Upper lobe of left lung (tissue), 6 donors: ENCODE measurements at places on chromosomes 2 and 18.

DNA sequence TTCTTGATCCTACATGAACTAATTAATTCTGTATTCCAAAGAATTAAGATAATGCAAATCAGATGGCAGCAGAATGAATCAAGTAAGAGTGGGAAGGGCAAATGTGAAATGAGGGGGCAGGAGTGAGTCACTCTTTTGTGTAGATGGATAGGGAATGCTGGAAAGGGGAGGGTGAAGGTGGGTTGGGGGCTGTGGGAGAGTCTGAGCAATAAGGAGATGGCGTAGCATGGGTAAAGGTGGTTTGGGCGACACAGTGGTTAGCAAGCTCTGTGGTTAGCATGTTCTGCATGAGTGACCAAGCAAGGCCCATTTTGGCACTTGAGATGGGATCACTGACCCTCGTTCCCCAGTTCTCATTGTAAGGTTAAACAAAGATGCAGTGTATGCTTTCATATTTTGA lies 20.4 kb downstream of the GPD2 start:
- no peak for DNase-seq

GRCh38 chr2:172858473-172858745 lies 122.8 kb downstream of the RAPGEF4 start:
- DNase-seq: no peak

- peak; percentile 89 for DNase-seq
Measured at GRCh38 chr2:69013142-69013839, at the start of gene ANTXR1. ANTXR1 (plus strand) TSS chr2:69013179; CDS start chr2:69013500, 321 bp downstream.

- DNase-seq: no peak
Measured at GRCh38 chr18:35642802-35643201, 61.3 kb downstream of the GALNT1 start.

DNA sequence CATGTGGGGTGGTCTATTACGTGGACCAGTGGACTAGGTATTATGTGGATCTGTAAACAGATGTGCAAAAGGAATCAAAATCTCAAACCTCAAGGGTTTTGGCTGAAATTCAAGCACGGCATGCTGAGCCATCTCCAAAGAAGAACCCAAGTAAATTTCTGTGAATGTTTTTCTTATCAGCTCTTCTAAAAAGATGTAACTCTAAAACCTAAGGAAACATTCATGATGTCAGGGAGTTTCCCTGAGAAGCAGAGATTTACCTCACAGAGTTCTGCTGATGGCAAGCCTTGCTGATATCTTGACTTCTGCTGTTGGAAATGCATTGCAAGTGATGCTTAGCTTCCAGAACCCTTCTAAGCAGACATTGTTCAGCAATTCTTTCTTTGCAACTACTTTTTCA lies 21.6 kb downstream of the DSG4 start:
- no peak for DNase-seq

DNA sequence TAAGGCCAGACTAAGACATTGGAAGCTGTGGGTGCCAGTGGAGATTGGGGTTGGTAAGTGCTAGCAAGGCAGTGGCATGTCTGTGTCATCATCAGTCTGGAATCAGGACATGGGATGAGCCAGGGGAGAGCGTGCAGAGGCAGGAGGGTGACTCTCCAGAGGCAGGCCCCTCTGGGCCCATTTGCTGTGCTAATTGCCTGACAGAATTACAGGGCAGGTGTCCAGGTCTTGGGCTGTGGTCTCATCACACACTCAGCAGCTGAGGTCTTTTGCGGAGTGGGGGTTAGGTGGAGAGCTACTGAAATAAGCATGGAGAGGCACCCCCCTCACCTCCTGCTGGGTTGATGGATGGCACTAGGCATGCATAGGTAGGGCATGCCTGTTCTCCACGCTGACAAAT lies 57.4 kb downstream of the CELF4 start:
- DNase-seq: no peak

DNA sequence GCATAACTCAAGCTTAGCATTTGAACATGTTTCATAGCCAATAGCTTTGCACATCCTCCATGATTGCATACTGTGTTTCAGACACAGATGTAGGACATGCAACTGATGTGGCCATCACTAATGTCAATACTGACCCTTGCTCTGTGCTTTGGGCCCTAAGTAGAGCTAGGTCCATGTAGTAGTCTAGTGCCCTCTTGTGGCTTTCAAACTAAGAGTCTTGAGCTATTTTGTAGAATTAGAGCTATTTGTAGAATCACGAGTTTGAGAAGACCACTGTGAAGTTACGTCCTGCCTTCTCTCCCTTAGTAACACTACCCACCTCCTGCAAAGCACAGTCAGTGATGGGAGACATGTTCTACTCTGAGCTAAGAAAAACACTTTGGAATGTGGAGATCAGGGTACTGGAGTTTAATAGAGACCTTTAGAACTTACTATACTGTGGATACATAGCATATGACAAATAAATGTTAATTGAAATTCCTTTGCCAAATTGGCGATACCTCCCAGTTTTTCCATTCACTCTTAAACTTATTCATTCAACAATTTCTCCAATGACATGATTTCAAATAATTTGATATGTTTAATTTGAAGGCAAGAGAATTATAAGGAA lies 306.5 kb upstream of the TNP1 start:
- DNase-seq: no peak

DNA sequence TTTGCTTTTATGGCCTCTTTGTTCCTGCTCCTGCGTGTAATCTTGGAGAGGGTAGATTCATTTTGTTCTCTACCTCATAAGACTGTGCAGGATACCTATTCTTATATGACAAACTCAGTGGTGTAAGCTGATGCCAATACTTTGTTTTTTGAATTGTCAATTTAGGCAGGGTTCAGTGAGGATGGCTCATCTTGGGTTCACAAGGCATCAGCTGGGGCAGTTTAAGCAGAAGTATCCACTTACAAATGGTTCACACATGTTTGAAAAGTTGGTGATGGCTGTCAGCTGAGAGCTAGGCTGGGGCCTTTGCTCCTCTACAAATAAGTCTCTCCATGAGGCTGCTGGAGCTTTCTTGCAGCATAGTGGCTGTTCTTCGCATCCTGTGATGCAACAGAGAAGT lies 920.6 kb upstream of the PIK3C3 start:
- DNase-seq: no peak

- DNase-seq: no peak
Measured at GRCh38 chr18:68445136-68445535, 269.8 kb downstream of the TMX3 start.

GRCh38 chr18:56565551-56566345 lies 72.6 kb downstream of the TXNL1 start:
- DNase-seq: no peak

GRCh38 chr2:176388861-176389260 lies 119.6 kb downstream of the MTX2 start:
- no peak for DNase-seq

GRCh38 chr2:241256168-241256545 lies 59.3 kb downstream of the HDLBP start:
- no peak for DNase-seq

DNA sequence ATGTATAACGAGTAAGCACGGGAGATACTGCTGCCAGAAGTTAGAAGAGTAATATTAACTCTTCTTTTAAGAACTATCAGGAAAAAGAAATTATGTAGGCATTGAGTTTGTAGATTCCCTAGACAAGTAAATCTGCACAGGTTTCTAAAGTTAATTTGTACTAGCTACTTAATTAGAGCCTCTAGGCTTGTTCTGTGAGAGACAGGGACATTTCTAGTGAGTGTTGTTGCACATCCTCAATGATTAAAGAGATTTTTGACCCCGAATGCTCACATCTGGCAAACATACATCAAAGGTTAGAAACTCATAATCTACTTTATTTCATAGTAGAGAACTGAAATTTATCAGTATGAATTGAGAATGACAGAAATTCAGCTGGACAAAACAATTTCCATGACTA lies 669.0 kb upstream of the CDH7 start:
- DNase-seq: no peak

- peak; percentile 43 for DNase-seq
Measured at GRCh38 chr2:102606353-102606752, 13.0 kb upstream of the SLC9A2 start.

- no peak for DNase-seq
Measured at GRCh38 chr2:203878063-203878462, 10.5 kb downstream of the CTLA4 start.

GRCh38 chr2:226862623-226863022 lies 26.8 kb downstream of the RHBDD1 start:
- no peak for DNase-seq

DNA sequence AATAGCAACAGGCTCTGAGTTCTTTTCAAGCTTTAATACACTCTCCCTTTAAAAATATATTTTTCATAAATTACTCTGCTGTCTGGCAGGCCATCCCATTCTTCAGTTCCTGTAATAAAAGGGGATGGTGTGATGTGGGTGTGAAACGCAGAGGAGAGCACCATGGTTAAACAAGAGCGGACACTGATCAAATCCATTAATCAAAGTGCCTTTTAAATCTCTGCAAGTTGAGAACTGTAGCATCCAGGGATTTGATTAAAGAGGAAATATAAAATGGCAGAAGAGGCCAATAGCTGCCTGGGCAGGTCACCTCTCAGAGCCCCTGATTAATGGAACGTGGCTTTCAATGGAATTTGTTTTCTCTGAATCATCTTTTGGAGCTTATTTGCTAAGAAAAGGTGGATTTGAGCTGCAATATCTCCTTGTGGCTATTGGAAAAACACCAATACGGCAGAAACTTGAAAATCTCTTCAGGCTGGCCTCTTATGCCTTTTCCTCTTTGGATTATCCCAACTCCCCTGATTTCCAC lies 96.9 kb downstream of the ACTR3 start:
- no peak for DNase-seq

- DNase-seq: no peak
Measured at GRCh38 chr2:39606585-39606984, 59.1 kb upstream of the TMEM178A start.

- no peak for DNase-seq
Measured at GRCh38 chr2:3584076-3584475, 9.0 kb downstream of the RPS7 start.

DNA sequence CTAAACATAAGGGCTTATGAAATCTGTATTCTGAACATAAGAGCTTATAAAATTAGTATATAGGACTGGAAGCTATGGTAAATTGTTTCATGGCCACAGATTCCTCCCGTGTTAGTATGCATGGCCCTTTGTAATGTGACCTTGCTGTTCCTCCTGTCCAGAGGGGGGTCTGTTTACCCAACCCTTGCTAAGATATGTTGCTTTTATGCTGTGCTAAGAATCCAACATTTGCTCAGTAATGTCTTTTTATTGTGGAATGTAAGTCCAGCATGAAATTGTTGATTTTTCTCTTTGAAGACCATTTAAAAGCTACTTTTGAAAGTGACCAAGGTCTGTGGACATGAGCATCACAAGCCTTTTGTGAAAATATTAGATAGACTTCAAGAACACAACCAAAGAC lies 485.4 kb downstream of the PARD3B start:
- DNase-seq: no peak

DNA sequence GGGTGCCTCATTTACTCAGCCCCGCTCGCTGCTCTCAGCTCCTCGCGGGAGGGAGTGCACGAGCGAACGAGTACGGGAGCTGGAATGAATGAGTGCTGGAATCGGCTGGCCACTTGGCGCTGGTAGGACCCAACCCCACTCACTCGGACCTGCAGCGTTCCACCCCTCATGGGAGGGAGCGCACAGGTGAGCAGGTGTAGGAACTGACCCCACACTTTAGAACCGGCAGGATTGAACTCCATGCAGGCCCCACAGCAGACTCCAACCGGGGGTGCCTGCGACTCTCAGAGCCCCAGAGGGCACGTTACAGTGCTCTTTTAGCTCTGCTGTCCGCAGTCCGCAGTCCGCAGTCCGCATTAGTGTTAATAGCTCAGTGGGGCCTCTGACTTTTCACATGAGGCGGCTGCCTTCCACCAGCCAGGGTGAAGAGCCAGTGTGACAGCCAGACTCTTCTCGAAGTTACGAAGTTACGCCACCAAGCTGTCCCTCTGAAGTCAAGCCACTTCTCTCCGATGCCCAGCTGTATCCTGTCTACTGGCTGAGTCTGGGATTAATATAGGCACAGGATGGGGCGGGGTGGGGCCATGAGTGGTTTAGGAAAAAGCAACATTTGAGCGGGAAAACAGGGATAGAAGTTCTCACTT lies 102.7 kb upstream of the ARHGAP15 start:
- no peak for DNase-seq

DNA sequence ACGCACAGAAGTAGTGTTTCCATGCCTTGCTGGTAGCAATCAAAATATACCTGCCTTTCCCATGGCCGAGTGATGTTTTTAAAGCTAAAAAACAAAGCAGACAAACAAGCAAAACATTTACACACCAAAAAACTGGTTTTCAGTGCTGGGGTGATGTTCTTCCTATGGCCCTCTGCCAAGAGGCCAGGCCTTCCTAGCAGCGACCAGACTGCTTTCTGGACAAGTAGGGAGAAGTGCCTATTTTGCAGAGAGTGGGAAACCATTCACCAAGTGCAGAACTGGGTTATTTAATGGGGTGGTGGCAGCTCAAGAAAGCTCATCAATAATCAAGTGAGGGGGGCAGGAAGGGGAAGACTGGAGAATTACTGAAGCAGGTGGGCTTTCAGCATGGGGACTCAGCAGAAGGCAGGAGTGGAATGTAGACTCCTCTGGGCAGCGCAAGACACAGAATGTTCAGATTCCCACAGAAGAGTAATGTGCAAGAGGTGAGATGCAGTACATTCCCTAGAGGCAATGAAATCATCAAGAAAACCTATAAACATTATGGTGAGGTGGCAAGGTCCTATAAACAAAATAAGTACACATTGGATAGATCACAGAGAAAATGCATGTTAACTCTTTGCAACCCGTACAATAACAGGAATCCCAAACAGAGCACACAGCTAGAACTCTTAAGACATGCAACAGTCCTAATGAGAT lies 44.0 kb downstream of the CPO start:
- DNase-seq: no peak

GRCh38 chr2:220572385-220572784 lies 945.0 kb downstream of the SLC4A3 start:
- no peak for DNase-seq

- DNase-seq: no peak
Measured at GRCh38 chr18:41763361-41763760, 191.7 kb upstream of the PIK3C3 start.

GRCh38 chr2:47173986-47174732 lies 19.1 kb upstream of the STPG4 start:
- no peak for DNase-seq

- no peak for DNase-seq
Measured at GRCh38 chr2:199025146-199025545, 432.6 kb downstream of the SATB2 start.

DNA sequence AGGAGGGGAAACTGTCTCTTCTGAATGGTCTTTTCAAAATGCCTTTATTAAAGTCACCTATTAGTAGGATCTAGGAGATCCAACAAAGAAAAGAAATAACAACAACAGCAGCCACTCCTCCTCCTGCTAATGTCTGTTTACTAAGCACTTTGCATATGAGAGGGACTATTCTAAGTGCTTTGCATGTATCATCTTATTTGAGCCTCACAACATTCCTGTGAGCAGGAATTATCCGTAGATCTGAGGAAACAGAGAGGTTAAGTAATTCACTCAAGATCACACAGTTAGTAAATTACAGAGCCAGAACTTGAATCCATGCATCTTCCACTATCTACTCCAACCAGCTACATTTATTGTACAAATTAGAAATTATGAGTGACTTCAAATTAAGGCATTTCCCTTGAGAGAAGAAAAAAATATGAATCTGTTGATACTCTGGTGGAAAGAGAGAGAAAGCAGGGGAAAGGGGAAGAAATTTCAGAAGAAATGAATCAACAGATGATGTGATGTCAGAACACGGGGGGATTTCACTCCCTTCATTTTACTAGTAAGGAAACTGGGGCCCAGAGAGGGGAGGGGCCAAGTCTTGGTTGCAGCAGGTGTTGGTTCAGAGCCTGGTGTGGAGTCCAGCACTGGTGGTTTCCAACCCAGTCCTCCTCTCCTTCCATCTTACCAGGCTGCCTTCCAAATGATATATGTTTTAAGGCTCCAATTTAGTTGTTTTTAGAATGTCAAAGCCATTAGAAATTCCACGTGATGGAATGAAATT lies 49.7 kb downstream of the TSN start:
- no peak for DNase-seq

GRCh38 chr2:180057706-180058412 lies 50.8 kb upstream of the CWC22 start:
- no peak for DNase-seq
